ENCODE measurements at places on chromosomes 7 and 10. TPM values are rescaled to one million over a fixed set of nuclear protein-coding genes. Genes with fewer than 3 reads are reported as not detected.

Gene GSTK1
- polyA plus RNA-seq = 136 TPM

GRCh38 chr7:129053938-129054437, 923 bp downstream of the TNPO3 start:
- peak; percentile 7 for DNase-seq

Gene RRP12
- polyA plus RNA-seq = 46.6 TPM

Gene CYP3A7
- not detected for polyA plus RNA-seq

GRCh38 chr10:97888134-97888533, 38.5 kb downstream of the GOLGA7B start:
- no peak for DNase-seq

DNA sequence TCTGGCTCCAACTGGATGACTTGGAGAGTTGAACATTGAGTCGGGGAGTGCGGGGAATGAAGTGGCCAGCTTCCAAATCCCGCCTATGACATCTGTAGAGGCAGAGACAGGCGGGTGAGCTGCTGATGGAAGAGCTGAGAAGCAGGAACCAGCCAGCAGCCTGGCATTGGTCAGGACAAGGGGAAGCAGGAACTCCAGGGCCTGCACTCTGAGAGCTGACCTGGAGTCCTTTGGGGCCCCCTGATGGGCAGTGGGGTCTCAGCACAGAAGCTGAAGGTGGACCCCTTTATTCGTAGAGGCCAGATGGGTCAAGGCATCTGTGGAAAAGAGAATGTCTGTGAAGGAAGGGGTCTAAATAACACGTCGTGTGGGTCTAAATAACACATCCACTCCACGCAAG, 57.0 kb downstream of the SEC61G start:
- DNase-seq = no peak

GRCh38 chr7:67453580-67454380, 457.1 kb downstream of the TYW1 start:
- no peak for DNase-seq

- DNase-seq = no peak
These were observed 8.5 kb upstream of the LRMDA start for GRCh38 chr10:75422913-75423312.

DNA sequence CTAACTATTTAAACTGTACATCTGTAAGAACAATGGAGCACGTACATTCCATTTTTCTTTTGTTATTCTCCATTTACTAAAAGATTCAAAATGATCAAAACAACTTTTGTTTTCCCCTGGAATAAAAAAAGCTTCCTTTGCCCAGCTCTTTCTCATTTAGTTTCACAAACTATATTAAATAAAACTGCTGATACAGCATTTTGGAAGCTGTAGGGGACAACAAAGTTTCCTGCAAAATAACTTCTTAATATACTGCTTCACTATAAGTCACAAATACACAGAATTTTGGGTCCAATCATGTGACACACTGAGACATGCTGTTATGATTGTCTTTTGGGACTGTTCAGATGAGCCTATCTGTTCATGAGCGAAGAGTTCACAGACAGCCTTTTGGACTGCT, 222.4 kb downstream of the ADAM12 start:
- DNase-seq = no peak

GRCh38 chr7:2299131-2299829, 15.0 kb downstream of the SNX8 start:
- DNase-seq = no peak

GRCh38 chr10:74507951-74508350, 318.4 kb upstream of the KAT6B start:
- no peak for DNase-seq

- no peak for DNase-seq
These were observed 16.0 kb upstream of the PRSS1 start for GRCh38 chr7:142733271-142733670.

GRCh38 chr10:104252368-104252767, 2.3 kb upstream of the GSTO1 start:
- no peak for DNase-seq

Gene STEAP1B
- polyA plus RNA-seq = 0.32 TPM

Gene ASB15
- 20.3 TPM for polyA plus RNA-seq

Gene TWIST1
- polyA plus RNA-seq = 3.4 TPM

Gene CYP2C8
- polyA plus RNA-seq = 0.51 TPM
